ENCODE measurements at places on chromosomes 7 and 10.

DNA sequence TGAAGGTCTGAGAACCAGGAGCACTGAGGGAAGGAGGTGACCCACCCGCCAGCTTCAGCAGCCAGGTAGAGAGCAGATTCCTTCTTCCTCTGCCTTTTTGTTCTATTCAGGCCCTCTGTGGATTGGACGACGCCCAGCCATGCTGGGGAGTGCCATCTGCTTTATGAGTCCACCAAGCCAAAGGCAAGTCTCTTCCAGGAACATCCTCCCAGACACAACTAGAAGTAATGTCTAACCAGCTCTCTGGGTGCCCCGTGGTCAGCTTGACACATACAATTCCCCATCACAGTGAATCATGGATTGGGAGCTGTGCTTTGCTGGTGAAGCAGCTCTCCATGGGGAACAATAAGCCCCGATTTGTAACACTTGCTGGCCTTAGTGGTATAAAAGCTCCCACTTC, 125.2 kb downstream of the CCDC3 start:
- DNase-seq, result no peak

DNA sequence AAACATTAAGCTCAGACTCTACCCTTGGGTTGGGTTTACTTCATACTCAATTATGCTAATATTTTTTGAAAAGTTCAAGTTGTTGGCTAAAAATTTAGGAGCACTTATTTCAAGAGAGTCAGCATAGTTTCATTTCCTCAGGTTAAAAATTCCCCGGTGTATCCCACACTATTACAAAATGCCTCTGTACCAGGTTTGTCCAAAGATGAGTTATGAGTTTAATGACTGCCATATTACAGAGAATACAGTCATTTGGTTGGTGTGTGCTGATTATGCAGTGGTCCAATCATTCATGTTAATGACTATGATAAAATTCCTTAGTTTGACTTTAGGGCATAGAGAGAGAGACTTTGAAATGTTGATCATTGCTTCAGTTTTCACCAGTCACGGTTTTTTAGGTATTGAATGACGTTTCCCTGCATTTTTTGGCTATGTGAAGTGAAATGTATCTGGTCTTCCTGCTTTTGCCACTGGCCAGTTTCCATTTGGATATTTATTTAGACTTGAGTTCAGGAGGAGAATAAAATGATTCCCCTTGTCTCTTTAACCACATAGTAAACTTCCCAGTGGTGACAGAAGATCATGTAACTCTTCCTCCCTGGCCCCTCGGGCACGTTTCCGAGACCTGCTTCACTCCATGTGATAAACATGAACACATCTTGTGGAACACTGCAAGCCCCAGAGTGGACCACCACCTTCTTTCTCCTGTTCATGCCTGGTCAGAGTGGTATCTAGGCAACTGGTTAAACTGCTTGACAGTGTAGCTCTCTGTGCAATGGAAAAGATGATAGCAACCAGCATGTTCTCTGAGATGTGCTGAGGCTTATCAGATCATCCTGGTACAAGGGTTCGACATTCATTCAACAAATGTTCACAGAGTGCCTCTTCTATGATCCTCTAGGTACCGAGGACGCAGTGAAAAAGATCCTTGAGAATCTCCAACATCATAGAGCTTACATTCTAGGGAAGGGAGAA, 153.6 kb downstream of the CACNB2 start:
- no peak for DNase-seq

DNA sequence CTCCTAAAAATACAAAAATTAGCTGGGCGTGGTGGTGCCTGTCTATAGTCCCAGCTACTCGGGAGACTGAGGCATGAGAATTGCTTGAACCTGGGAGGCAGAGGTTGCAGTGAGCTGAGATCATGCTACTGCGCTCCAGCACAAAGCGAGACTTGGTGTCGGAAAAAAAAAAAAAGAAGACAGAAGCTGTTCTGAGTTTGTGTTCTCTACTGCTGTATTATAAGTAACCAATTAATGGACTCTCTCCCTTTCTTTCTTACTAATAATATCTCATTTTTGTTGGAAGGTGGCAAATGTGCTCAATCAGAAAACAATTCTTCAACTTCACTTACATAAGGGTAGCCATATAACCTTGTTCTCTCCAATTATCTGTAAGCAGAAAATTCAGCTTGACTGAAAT, 7.4 kb downstream of the NT5C3A start:
- no peak for DNase-seq

DNA sequence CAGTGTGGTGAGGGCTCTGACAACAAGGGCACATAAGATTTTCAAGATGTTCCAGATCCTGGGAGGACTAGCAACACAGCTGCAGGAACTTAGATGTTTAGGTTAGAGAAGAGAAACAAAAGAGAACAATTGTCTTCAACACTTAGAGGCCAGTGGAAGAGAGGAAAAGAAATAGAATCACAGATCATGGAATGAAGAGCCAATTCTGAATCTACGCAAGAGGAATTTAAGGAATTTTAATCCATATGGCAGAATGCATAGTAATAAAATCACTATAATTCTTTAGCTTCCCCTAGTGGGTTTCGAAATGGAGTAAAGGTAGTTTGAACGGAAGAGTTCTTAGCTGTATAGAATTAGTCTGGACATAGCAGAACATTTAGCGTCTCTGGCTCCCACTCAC, 114.6 kb upstream of the LRRTM3 start:
- no peak for DNase-seq

Data from Jurkat, Clone E6-1 (cell line).